Left hindlimb (tissue), 1 donor: ENCODE measurements at places on chromosomes 1 and 21.

DNA sequence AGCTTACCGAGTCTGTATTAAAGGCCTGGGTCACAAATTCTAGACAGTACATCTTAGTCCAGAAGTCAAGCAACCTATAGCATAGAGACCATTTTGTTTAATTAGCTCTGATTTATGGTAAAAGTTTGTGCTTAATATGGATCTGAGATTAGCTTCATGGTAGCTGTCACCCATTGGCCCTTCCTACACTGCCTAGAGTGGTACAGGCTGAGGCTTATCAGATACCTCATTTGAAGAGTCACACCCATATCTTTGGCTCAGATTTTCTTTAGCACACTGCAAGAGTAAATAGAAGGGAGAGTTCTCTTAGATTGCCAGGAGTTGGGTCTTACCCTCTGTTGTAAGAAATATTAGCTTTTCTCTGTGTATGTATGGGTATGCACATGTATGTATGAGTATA lies 3.6 kb downstream of the AK4 start:
- no peak for DNase-seq

DNA sequence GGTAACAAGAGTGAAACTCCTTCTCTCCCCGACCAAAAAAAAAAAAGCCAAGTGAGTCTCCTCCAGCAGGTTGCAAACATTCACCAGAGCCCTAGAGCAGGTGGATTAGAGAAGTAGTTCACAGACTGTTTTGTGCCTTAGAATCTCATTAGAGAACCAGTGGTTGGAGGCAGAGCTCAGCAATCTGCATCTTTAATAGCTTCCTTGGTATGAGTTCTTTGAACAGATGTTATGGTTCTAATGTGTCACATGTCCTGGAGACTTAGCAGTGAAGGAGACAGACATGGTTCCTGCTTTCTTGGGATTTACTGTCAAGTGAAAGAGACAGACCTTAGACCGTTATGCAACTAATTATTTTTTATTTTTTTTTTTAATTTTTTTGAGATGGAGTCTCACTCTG lies 26.8 kb downstream of the SESN2 start:
- DNase-seq, result no peak

GRCh38 chr1:43423672-43424550 lies 29.8 kb downstream of the HYI start:
- DNase-seq, result no peak

DNA sequence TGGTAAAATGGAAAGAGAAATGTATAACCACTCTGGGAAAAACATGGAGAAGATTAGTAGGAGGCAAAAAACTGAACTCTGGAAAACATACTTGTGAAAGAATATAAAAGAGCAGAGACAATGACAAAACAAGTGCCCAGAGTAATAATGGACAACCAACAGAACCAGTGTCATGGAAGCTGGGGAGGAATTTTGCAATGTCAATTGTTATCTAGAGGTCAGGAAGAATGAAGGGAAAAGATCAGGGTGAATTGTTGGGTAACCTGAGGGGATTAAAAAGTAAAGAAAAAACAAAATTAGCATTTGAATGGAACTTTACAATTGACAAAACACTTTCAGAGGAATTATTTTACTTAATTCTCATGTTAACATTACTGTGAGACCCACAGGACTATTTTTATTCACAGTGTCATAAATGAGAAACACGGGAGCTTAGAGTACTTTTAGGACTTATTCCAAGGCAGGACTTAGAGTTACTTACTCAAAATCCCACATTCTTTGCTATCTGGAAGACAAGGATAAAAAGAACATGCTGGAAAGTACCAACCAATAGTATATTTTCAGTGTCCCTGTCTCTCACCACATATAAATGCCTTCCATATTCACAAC lies 19.5 kb downstream of the JAM2 start:
- no peak for DNase-seq

GRCh38 chr21:38287476-38287875 lies 30.7 kb downstream of the KCNJ15 start:
- no peak for DNase-seq

DNA sequence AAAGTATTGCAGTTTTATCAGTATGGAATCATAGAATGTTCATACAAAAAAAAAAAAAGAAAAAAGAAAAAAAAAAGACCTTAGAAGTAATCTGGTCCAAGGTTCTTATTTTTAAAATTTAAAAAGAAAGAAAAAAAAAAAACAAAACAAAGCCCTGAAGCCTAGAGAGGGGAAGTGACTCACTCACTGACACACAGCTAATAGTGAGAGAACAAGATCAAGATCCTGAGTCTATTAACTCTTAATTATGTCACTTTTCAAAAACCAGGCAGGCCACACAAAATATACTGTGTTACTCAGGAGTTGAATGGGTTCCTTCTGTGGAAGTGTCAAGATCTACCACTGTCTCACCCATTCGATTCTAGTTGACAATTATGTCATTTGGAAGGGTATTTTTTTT lies 433.9 kb upstream of the DAB1 start:
- no peak for DNase-seq

DNA sequence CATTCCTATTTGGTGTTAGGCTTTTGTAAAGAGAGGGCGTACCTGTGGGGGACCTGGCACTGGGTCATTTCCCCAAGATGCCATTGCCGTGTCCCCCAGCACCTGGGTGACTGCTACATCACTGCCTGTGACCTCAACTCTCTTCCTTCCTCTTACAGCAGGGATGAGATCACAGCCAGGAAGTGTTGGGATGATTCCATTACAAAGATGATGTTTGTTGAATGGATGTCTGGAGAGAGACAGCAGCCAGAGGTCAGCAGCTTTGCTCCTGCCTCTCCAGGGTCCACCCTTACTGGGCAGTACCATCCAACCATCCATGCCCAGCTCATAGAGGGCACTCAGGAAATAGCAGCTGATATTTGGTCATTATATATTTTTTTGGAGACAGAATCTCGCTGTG lies 35.1 kb downstream of the TMEM51 start:
- DNase-seq, result no peak

DNA sequence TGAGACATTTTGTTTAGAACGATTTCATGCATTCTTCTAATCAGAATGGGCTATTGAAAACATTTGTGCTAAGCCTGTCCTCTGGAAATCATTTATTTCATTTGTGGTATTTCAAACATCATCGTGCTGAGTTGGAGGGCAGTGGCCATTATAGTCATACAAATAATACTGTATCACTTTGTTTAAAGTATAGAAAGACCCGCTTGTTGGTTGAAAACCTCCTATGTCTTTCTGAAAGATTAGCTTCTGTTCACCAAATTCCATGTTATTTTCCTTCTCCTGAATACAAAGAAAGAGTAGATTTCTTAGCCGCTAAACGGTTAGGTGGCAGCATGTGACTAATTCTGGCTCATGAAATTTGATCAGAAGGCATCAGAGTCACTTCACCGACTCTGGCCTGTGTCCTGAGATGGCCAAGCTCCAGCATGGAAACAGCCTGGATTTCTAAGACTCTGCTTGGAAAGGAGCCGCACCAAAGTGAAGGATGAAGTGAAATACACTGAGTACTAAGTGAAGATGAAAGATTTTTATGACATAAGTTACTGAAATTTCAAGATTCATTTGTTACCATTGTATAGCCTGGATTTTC lies 355.1 kb downstream of the USP25 start:
- peak; percentile 78 for DNase-seq

DNA sequence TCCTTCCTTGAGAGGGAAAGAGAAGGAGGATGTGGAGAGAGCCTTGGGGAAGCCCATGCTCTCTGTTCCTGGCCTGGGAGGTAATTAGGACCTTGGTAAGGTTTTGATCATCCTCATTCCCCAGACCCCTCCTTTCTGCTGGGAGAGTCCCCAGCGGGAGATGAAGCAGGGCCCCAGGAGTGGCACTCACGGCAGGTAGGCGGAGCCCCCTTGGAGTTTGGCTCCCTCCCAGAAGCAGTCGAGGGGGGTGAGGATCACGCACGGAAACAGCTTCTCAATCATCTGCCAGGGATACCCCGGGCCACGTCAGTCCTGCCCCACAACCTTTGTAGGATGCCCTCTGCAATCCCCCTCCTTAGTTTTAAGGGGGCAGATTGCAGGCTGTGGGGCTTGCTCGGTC lies 11.5 kb downstream of the PTCH2 start:
- no peak for DNase-seq

DNA sequence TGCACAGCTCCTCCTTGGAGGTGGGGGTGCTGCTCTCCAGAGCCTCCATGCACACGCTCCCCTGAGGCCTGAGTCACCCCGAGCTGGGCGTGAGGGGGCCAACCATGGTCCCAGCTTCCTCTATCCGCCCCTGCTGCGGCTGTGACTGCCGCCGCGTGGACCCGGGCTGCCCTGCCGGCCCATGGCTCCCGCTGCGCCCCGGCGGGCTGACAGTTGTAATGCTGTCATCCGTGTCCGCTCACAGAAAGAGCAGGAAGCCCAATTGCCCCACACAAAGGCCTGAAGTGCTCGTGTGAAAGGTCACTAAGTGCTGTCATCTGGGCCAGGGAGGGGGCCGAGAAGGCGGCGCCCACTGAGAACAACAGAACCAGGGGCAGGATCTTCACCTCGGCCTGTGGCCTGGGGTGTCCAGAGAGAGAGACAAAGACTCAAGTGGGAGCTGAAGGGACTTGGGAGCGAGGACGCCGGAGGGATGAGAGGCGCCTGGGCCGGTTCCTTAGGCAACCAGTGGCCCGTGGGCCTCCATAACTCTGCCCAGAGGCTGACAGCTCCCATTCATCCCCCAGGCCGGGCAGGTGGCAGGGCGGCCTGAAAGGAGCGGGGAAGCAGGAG lies 31.5 kb downstream of the OLIG1 start:
- DNase-seq, result no peak
